Adipocyte (in vitro differentiated cells): ENCODE measurements at places on chromosomes 7 and 10.

- no peak for DNase-seq
Observed at GRCh38 chr7:154232700-154233099, 180.5 kb downstream of the DPP6 start.

DNA sequence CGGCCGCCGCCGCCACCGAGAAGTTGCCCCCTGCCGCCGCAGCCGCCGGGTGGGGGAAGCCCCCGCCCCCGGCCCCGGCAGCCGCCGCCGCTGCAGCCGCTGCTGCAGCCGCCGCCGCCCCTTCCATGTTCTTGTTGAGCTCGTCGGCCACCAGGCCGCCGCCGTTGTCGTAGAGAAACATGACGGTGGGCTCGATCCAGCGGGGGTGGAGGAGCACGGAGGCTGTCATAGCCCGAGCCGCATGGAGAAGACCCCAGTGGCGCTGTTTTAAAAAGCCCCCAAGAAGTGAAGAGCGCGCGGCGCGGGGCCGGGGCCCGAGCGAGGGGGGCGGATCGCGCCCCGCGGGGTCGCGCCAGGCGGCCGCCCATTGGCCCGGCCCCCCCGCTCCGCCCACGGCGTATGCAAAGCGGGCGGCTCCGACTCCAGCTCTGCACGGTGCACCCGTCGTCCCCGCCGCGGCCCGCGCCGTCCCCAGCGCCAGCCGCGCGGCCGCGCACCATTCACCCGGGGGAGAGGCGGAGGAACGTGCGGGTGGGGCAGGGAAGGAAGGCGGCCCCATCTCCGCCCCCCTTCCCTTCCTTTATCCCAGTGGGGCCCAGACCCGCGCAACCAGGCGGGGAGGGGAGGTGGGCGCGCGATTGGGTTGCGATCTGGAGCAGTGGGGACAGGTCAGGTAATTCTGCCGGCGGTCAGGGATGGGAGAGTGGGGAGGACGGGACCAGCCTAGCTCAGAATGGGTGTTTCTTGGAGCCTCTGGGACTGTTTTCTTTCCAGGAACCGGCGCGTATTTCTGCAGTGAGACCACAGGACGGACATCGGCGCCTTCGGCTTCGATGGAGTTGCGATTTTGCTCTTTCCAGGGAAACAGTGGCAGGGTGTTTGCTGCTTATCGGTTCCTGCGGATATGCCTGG, at the start of gene HOXA13:
TSS of gene HOXA13 (minus strand) at position 243 of the 912 bp plus-strand sequence. CDS start at position 229, 14 bp downstream.
- DNase-seq = no peak

DNA sequence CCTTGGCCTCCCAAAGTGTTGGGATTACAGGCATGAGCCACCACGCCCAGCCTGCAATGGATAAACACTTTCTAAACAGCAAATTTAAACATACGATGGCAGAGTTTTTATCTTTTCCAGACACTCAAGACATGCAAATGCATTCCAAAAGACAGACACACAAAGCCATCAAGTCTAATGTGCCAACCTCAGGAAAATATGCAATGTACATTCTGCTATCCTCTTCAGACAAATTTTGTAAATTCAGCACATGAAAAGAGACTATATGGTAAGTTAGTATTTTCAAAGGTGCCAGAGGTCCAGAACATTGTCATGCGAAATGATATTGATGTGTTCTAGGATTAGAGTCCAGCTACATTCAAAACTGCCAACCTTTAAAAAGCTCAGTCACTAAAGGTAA, 19.8 kb downstream of the HACD1 start:
- no peak for DNase-seq

- peak; percentile 85 for DNase-seq
Observed at GRCh38 chr10:17454161-17455014, at the start of gene ST8SIA6. ST8SIA6 (minus strand) TSS chr10:17454595; CDS start chr10:17454255, 340 bp downstream.

- DNase-seq = no peak
Observed at GRCh38 chr7:131100357-131101054, 227.2 kb upstream of the MKLN1 start.

DNA sequence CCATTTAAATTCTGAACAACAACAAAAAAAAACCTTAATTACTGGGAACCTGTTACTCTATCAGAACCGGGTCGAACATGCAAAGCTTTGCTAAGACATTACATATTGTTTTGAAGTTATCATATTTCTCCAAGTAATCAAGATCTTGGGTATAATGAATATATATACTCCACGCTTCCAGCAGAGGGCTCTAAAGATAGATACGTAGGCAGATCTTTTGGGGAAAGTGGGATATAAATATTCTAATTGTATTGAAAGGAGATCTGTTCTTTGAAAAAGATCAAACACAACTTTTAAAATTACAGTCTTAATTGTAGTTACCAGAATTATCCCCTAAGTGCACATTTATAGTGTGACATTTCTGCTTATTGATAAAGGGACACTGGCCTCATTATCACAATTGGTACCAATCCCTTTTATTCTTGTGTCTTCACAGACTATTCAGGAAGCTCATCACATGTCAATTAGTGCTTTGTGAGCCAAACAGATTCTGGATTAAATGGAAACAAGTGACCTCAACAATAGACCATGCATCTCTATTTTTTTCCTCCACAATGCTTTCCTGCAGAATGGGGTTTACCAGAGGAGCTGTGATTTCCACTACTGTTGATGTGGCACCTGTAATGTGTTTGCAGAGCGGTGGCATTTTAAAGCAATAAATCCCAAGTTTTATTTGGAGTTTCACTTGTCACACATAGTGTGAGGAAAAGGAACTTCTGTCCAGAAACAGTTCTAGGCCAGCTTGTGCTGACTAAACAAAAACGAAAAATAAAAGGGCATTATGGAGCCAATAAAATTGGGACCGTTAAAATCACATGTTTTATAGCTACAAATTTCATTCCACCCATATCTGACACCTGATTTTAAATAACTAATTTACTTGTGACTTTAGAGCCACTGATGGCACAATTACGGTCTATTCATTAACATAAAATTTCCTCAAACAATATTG, 122.4 kb downstream of the CTTNBP2 start:
- peak; percentile 73 for DNase-seq

DNA sequence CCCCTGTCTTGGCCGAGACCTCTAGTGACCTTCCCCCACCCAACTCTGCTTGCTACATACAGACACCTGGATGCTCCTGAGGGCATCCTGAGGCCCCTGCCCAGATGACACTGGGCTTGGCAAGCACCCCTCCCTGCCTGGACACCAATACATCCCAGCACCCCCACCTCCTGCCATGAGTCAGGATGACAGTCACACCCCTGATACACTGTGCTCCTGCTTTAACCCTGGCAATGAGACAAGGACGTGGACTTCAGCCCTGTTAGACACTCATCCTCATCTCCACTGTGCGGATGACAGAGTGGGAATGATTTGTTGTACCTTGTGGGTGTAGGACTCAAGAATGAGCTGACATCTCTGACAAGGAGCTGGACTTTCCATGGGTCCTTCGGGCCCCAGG, 186.3 kb upstream of the ADCY1 start:
- no peak for DNase-seq

DNA sequence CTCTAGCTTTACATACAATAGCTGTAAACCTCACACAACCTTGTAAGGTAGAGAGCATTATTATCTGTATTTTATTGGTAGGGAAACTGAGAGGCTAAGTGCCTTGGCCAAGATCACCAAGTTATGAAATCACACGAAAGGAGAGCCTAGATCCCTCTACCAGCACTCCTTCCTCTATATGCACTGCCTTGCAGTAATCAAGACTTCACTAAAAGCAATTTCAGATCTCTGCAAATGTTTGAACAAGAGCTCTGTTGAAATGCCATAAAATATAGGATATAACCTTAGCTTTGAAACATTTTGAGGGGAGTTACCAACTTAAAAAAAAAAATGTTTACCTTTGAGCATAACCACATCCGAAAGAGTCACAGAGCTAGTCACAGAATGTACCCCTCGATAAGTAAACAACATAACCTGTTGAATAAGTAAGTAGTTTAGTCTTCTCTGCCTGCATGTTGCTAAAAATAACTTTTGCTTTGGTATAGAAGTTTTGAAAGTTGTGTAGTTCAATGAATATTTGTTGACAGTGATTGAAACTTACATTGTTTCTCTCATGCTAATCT, 709.4 kb downstream of the AUTS2 start:
- DNase-seq = no peak

- no peak for DNase-seq
Observed at GRCh38 chr10:114094795-114095194, 51.1 kb downstream of the ADRB1 start.

DNA sequence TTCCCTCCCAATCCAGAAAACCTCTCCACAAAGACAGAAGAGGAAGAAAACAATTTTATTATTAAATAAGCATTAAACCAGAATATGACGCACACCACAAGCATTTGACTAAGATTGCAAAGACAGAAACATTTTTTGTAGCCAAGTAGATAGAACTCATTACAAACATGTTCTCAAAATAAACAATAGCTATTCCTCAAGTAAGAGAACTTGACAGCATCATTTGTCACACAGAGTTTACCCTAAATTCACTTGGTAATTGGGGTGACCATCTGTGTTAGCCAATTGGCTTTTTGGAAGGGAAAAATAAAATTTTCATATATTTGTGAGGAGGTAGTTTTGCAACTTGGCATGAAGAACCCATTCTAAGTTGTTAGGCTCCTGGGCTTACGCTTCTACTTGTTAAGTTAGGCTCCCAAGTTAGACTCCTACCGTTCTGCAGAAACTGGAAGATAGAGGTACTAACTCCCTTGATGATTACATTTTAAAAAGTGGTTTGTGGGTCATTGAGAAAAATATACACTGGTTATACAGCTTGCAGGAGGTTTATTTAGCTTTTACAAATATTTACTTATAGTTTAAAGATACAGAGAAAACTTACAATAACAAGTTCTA, 618.6 kb upstream of the CNTNAP2 start:
- no peak for DNase-seq

GRCh38 chr7:9022456-9022855, 589.0 kb downstream of the NXPH1 start:
- DNase-seq = no peak

DNA sequence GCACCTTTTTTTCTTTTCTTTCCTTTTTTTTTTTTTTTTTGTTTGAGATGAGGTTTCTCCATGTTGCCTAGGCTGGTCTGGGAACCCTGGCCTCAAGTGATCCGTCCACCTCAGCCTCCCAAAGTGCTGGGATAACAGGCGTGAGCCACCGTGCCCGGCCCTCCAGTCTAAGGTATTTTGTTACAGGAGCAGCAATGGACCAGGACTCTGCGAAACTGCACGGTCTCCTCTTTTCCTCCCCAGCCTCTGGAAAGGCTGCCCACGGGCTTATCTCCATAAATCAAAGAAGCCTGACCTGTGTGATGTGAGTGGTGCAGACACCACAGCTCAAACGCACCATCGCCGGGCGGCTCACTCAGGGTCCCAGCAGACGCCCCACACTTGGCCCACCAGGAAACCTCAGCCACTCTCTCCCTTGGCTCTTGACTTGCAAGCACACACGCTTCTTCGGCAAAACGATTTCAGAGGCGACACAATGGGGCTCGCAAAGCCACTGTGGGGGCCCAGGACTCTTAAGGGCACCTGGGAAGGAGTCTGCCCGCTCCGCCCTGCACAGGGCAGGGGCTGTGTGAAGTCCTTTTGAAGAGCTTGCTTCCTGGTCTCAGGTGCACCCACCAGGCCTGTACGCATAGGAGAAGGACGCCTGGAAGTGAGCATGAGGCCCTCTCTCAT, 20.6 kb downstream of the WDR86 start:
- DNase-seq = no peak

GRCh38 chr10:124740369-124741280, 3.6 kb downstream of the FAM53B start:
- DNase-seq = peak; percentile 45
